ENCODE measurements at places on chromosomes 6 and 20.

GRCh38 chr6:394641-395289 is 3.2 kb downstream of the IRF4 start:
- DNase-seq: no peak

DNA sequence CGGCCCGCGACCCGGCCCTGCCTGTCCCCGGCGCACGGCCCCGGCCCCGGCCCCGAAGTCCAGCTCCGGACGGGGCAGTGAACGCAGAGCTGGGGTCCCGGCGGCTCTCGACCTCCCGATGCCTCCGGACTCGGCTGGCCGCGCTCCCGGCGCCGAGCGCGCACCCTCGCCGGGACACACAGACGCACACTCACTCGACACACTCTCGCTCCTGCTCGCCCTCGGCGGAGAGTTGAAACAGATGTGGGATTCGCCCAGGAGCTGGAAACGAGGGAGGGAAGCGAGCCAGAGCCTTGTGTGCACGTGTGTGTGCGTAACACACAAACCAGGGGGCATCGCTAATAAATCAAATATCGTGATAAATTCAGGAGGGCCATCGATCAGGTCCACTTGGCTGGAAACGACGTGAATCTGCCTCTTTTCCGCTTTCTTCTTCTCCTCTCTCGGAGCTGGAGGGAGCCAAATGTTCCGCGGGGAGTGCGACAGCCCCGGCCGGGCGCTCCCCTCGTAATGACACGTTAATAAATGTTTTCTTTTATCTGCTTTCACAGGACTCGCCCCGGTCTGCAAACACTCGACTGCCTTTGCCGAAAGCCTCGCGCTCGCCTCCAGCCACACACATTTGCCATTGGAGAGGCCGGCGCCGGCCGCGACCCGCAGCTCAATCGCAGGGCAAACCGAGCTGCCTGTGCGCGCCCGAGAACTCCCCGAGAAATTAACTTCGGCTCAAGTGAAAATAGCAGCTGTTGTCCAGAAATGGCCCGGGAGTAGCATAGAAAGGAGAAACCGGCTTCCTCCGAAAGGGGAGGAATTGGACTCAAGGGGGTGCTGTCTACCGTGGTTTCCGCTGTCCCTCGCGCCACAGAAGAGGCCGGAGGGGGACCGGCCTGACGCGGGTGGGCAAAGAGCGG is 828 bp upstream of the SULF2 start:
- DNase-seq: no peak

GRCh38 chr6:112249489-112249888 is 4.9 kb downstream of the LAMA4 start:
- DNase-seq: no peak

DNA sequence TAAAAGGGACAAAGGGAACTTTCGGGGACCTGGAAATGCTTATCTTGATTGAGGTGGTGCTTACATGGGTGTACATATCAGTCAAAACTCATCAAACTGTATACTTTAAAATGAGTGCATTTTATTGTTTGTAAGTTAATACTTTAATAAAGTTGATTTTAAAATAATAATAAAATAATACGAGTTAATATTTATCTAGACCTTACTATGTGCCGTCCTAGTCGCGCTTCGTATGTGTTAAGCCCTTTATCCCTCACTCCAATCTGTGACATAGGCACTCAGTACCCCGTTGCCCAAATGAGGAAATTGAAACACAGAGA is 47.5 kb downstream of the PDYN start:
- DNase-seq: no peak

DNA sequence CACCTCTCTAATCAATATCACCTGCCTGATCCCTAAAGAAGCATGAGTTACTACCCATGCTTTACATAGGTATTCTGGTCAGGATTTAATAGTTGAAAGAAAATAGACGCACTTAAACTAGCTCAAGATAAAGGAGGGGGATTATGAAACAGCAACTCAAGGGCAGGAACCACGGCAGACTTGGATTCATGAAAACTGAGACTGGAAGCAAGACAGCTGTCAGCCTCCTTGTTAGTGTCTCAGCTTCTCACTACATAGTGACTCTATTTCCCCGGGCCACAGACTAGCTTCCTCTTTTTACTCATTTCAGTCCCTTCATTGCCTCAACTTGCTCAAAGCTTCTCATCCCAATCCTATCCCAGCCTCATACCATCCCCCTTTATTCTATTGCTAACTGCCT is 4.3 kb upstream of the SH3BGRL2 start:
- DNase-seq: no peak

GRCh38 chr6:123276546-123276980 is 280.5 kb downstream of the CLVS2 start:
- DNase-seq: no peak

GRCh38 chr6:64817525-64817924 is 889.5 kb downstream of the EYS start:
- no peak for DNase-seq

All from stimulated activated naive CD4-positive, alpha-beta T cell treated with Interleukin-2 at 50 U/mL for 16 hours (primary cell).